Glomerular endothelial cell (primary cell): ENCODE measurements at places on chromosomes 11 and 22. TPM values are rescaled to one million over a fixed set of nuclear protein-coding genes. Genes with fewer than 3 reads are reported as not detected.

POTEH gene
- not detected in 2 replicates for total RNA-seq

SLC5A1 gene
- not detected in 2 replicates for total RNA-seq

IL18 gene
- 0.35 and 2.6 TPM in 2 replicates for total RNA-seq

MRGPRE gene
- not detected in 2 replicates for total RNA-seq

SCUBE1 gene
- total RNA-seq: 68.9 and 69.1 TPM in 2 replicates

GAL gene
- 2.8 and 4.5 TPM in 2 replicates for total RNA-seq

OVOL1 gene
- total RNA-seq: not detected in 2 replicates

GNG3 gene
- total RNA-seq: not detected in 2 replicates

RAG2 gene
- not detected in 2 replicates for total RNA-seq

C11orf42 gene
- not detected in 2 replicates for total RNA-seq

THYN1 gene
- 57.5 and 71.5 TPM in 2 replicates for total RNA-seq

LSP1 gene
- total RNA-seq: 1.1 TPM in 1 of 2 replicates, not detected in the other

ANO1 gene
- 0.70 and 3.0 TPM in 2 replicates for total RNA-seq

LRRC74B gene
- total RNA-seq: not detected in 2 replicates

TRIM51 gene
- not detected in 2 replicates for total RNA-seq

PGR gene
- not detected in 2 replicates for total RNA-seq

TMEM151A gene
- total RNA-seq: 0.05 and 0.58 TPM in 2 replicates

SYCE3 gene
- 1.7 and 2.6 TPM in 2 replicates for total RNA-seq

MS4A6E gene
- not detected in 2 replicates for total RNA-seq

SCN4B gene
- total RNA-seq: 0.23 and 0.92 TPM in 2 replicates

ILK gene
- 191 and 194 TPM in 2 replicates for total RNA-seq

FAM227A gene
- total RNA-seq: 1.9 and 3.3 TPM in 2 replicates

FERMT3 gene
- 31.7 and 38.9 TPM in 2 replicates for total RNA-seq

TESMIN gene
- total RNA-seq: 4.0 and 10.8 TPM in 2 replicates

PIH1D2 gene
- total RNA-seq: 0.41 and 1.5 TPM in 2 replicates

CEP126 gene
- 0.15 and 0.58 TPM in 2 replicates for total RNA-seq

ROM1 gene
- 1.4 and 2.3 TPM in 2 replicates for total RNA-seq

ANO3 gene
- 0.12 TPM in 1 of 2 replicates, not detected in the other for total RNA-seq

DUSP18 gene
- 16.5 and 23.4 TPM in 2 replicates for total RNA-seq

ADM gene
- 87.0 and 170 TPM in 2 replicates for total RNA-seq

DBX1 gene
- not detected in 2 replicates for total RNA-seq

KRTAP5-7 gene
- not detected in 2 replicates for total RNA-seq

ZP1 gene
- total RNA-seq: not detected in 2 replicates

ASCL3 gene
- total RNA-seq: not detected in 2 replicates

OR4S1 gene
- total RNA-seq: not detected in 2 replicates

MS4A4A gene
- not detected in 2 replicates for total RNA-seq
